Breast epithelium (tissue), 4 donors: ENCODE measurements at places on chromosomes 5 and 9. TPM values are rescaled to one million over a fixed set of nuclear protein-coding genes. Genes with fewer than 3 reads are reported as not detected.

The DOLK gene
- 16.2 TPM for total RNA-seq

The C9orf153 gene
- total RNA-seq: 0.66 TPM

The EQTN gene
- 0.73 TPM for total RNA-seq

The GRIA1 gene
- not detected for total RNA-seq

- DNase-seq: no peak
Observed at GRCh38 chr5:17077440-17078233, 139.8 kb upstream of the BASP1 start.

DNA sequence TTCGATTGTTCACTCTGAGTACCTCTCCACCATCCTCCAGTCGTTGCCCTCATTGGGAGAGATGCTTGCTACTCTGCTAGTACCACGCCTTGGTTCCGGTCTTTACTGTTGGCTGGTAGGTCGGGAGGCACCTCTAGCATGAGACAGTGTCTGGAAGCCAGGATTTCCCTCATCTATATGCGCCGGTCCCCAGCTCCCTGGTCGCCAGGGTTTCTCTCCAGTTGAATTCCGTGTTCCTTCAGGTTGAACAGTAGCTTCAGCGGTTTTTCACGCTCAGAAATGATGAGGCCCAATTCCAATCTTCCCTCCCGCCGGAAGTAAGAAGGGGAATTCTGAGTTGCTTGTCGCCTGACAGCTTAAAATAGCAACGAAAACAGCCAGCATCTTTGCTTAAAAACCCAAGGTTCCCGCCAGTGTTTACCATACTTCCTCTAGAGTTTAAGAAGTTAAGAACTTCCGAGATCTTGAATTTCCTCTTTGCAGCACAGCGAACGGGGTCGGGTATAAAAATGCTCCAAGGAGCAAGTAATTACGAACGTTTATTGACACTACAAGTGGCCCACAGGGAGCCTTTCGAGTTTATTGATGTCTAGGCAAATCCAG is 1.3 kb upstream of the ST8SIA4 start:
- no peak for DNase-seq
